ENCODE measurements at places on chromosomes 2 and 18.
A peak's percentile ranks its signal among the peaks of the same experiment; 100 is the strongest.

- no peak for DNase-seq
These were observed 12.4 kb upstream of the GNLY start for GRCh38 chr2:85681776-85682175.

- no peak for DNase-seq
These were observed 5.6 kb downstream of the C2orf74 start for GRCh38 chr2:61167579-61167978.

- no peak for DNase-seq
These were observed 1.1 kb upstream of the MAT2A start for GRCh38 chr2:85537600-85538506.

- no peak for DNase-seq
These were observed 233.0 kb downstream of the ALK start for GRCh38 chr2:29688429-29688828.

DNA sequence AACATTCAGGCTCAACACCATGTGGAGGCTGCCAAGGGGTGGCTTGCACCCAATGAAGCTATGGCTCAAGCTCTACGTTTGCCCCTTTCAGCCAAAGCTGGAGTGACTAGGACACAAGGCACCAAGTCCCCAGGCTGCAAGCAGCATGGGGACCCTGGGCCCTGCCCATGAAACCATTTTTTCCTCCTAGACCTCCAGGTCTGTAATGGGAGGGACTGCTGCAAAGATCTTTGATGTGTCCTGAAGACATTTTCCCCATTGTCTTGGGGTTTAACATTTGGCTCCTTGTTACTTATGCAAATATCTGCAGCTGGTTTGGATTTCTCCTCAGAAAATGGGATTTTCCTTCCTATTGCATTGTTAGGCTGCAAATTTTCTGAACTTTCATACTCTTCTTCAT lies 51.0 kb downstream of the PDE1A start:
- no peak for DNase-seq

GRCh38 chr2:67846370-67847070 lies 216.3 kb downstream of the C1D start:
- DNase-seq, result peak; percentile 1

DNA sequence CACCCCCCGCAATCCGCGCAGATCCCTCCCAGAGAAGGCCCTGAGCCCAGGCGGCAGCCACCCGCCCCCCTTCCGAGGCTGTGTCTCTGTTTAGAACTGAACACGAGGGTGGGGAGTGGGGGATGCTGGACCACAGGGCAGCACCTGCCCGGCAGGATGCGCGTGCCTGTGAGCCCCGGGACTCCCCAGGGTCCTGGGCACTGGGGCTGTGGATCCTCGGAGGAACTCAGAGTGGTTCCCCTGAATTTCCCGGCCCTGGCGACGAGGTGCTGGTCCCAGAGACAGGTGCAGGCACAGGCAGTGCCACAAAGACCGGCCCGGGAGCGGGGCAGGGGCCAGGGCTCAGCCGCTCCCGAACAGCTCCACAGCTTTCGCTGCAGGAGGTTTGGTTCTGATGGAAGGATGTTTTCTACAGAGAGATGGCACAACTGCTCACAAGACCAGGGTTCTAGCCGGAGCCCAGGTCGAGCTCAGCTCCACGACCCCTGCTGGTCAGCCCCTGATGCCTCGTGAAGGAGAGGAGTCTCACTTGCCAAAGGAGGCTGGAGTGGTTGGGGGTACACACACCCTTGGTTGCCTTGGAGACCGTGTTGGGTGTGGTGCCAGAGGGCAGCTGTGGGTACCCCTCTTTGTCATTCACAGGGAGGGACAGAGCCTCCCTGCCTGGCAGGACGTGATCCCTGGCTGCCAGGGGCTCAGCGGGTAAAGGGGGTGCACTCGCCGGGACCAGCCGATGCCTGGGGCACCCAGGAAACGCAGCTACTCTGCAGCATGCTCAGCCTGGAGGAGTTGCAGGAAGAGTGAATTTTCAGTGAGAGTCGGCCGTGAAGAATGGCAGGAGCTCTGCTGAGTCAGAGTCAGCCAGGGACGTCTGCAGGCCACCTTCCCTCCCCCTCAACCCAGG lies 4.4 kb upstream of the NEU4 start:
- DNase-seq, result no peak

DNA sequence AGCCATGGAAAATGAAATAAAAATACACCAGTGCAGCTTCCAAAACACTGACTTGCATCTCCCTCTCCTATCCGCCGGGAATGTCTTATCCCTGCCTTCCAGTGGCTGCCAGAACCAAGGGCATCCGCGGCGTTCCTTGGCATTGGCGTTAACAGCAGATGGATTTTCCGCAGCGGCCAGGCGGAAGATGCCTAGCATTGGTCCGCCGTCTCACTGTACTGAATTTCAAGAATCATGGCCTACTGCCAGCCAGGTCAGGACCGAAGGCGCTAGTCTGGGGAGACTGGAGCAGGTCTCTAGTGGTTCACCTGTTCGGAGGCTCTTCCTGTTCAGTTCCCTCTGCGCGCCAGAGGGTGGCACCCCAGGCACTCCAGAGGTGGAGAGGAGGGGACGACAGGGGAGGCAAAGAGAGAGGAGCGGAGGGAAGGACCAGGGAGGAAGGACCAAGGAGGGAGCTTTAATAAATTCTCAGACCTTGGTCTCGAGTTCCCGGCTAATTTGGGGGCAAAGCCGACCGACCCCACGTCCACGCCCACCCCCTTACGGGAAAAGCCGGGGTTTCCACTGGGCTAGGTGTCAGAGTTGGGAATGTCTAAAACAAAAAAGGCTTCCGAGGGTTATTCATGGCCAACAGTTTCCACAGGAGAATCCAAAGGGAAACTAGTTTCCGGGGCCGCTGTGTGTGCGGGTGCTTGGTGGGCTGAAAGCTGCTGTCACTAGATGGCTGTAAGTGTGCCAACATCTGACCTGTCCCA lies 3.7 kb upstream of the BCL2L11 start:
- DNase-seq, result peak; percentile 51

GRCh38 chr2:138512672-138513071 lies 11.1 kb downstream of the SPOPL start:
- DNase-seq, result no peak

DNA sequence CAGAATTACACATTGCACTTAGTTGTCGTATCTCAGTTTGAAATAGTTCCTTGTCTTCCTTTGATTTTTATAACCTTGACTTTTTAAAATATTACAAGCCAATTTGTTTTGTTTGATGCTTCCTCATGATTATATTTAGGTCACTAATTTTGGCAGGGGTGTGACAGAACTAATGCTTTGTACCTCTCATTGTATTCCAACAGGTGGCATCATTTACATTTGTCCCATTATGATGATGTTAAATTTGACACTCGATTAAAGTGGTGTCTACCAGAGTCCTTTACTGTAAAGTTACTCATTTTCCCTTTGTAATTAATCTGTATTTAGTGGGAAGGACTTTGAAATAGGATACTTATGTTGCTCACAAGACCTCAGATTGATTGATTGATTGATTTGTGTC lies 21.5 kb upstream of the MFSD2B start:
- no peak for DNase-seq

- DNase-seq, result no peak
These were observed 17.1 kb upstream of the THUMPD2 start for GRCh38 chr2:39796134-39796533.

DNA sequence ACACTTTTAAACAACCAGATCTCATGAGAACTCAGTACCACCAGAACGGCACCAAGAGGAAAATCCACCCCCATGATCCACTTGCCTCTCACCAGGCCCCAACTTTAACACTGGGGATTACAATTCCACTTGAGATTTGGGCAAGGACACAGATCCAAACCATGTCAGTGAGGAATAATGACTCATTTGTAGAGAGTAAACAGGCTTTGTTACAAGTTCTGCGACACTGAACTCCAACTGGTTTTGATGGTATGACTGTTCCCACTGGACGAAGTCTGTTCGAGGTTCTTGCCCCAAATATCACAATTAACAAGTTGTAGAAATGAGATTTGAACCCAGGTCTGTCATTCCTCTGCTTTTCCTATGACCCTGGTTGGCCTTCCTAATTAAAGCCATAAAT lies 718.1 kb upstream of the ID2 start:
- DNase-seq, result no peak

DNA sequence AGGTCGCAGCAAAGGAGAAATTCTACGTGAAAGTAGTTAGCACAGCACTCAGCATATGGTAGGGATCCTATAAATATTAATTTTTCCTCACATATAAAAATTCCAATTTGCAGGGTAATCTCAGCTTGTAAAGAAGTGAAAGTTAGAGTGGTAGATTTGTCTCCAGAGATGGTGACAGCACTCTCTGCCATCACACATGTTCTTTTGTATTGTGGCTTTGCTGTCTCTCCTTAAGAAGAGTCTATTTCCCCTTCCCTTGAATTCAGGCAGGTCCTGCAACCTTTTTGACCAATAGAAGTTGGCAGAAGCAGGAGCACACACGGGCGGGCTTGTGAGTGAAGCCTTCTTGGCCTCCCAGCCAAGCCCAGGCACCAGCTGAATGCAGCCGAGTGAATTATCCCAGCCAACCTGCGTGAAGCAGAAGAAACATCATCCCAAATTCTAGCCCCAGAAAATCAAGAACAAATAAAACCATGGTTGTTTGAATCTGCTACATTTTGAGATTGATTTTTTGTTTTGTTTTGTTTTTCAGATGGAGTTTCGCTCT lies 107.8 kb upstream of the COPS8 start:
- no peak for DNase-seq

- no peak for DNase-seq
These were observed 152.9 kb upstream of the DNMT3A start for GRCh38 chr2:25494616-25495015.

- no peak for DNase-seq
These were observed 101.5 kb downstream of the LDLRAD4 start for GRCh38 chr18:13320096-13320495.

- no peak for DNase-seq
These were observed 36.1 kb downstream of the STPG4 start for GRCh38 chr2:47119001-47119400.

- DNase-seq, result no peak
These were observed 110.2 kb upstream of the THOC1 start for GRCh38 chr18:378079-378478.

GRCh38 chr18:527146-527545 lies 26.6 kb upstream of the COLEC12 start:
- no peak for DNase-seq

GRCh38 chr2:184756161-184756560 lies 157.8 kb downstream of the ZNF804A start:
- DNase-seq, result no peak

- no peak for DNase-seq
These were observed 199.7 kb downstream of the PTPRM start for GRCh38 chr18:7766817-7767216.

DNA sequence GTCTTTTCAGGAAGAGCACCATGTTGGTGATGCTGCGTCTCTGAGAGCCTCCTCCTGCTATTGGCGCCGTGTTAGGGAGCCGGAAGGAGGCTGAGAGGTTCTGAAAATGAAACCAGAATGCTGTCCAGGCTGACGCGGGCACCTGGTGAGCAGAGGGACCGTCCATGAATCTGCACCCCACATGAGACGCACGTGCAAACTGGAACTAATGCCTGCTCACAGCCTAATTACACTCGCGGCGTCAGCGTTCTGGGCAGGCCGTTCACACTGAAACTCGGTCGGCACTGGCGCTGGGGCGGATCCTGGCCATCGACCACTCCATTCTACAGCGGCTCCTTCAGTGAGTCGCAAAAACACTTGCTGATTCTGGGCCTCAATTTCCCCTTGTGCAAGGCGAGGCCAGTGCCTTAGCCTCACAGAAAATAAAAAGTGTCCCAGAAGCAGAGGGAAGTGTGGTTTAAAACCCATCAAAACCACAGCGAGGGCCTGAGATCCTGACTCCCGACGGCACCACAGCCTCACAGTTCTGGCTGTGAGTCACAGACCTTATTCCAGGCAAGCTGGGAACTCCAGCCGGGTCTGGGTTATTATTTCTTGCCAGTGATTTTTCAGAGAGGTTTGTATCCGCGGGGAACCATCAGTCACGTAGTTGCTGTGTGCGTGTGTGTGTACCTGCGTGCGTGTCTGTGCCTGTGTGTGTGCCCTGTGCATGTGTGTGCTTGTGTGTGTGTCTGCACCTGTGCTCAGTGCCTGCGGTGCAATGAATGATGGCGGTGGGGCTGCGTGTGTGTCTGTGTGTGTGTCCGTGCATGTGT lies 49.1 kb upstream of the CTDP1 start:
- DNase-seq, result no peak

GRCh38 chr2:54898456-54899226 lies 151.6 kb downstream of the RTN4 start:
- DNase-seq, result no peak

DNA sequence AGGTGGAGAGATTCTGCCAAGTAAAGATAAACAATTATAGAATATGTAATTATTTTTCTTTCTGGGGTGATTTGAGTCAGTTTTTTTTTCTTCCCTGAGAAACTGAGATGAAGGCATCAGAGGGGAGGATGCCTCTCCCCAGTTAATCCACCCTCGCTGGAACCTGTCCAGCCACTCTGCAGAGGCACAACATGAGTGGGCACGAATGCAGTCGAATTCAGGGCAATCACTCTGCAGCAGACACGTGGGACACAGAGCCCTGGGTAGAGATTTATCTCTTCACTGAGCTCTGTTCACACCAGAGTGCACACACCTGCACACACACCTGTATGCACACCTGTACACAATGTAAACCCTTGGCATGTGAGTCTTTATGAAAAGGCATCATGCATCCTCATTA lies 154.2 kb downstream of the DCDC2C start:
- DNase-seq, result no peak

DNA sequence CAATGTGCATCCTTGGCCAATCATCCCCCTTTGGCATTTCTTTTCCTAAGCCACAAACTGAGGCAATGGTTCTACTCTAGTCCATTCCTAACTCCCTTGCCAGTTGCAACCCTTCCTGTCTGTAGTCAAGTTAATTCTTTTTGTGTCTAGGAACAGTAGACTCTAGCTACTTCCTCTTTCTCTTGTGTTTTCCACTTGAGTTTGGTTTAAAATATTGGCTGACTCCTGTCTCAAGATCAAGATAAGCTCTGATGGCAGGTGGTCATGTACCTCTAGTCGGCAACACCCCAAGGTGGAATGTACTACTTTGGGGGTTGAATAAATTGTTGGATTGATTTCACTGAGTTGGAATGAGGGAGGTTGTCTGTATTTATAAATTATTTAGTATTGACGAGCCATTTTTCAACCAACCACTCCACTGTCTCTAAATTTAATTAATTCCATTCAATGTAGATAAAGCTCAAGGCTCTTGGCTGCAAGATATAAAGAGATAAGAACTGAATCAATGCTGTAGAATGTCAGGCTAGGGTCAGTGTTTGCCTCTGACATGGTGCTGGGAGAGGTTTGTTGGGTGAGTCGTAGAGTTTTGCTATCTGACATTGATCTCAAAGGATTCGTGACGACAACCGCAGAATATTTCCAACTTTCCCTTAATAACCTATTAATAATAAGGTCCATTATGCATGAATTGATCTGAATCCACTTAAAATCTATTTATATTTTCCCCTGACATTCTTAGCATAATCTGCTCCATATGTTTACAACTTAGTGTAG lies 188.7 kb upstream of the APCDD1 start:
- DNase-seq, result no peak

DNA sequence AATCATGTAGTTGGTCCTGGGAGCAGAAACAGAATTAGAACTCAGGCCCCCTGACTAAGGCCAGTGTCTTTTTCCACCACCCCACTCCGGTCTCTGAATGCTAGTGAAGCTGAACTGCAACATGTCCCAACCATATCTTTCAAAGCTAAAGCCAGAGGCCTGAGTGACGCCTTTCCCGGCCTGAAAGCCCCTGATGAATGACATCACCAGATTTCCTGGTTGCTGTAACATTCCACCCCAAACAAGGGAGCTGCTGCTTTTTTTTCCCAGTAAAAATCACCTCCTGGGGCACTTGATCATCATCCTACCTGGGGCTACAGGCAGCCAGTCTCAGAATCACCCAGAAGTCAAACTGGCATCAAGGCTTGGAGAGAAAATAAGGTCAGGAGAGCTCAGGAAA lies 162.7 kb downstream of the ARL4C start:
- no peak for DNase-seq

GRCh38 chr2:220336771-220337170 lies 709.3 kb downstream of the SLC4A3 start:
- DNase-seq, result no peak
